ENCODE measurements at places on chromosomes 2 and 18.

DNA sequence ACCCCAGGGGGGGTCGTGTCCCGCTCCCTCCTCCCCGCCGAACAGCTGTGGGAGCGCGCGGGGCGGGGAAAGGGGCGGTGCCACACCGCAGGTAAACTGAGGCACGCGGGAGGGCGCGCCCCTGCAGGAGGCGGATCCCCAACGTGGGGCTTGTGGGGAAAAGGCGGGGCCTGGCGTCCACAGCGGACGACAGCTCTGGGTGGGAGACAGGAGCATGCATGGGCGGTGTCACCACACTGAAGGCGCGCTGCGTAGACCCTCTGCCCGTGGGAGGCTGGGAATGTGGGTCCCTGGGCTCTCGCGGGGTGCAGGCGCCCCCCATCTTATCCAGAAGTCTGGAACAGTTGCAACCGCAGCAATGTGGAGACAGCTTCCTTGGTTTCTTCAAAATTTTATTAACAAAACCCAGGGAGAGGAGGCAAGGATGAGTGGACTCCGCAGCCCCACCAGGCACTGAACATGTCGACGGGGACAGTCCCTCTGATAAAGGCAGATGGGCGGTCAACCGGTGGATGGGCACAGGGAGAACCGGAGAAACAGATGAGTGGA lies 723 bp upstream of the MBD1 start:
- DNase-seq = no peak

- DNase-seq = no peak
Observed at GRCh38 chr2:96315400-96316071, 9.6 kb upstream of the ITPRIPL1 start.

GRCh38 chr2:128465246-128466170 lies 146.8 kb upstream of the HS6ST1 start:
- DNase-seq = no peak

DNA sequence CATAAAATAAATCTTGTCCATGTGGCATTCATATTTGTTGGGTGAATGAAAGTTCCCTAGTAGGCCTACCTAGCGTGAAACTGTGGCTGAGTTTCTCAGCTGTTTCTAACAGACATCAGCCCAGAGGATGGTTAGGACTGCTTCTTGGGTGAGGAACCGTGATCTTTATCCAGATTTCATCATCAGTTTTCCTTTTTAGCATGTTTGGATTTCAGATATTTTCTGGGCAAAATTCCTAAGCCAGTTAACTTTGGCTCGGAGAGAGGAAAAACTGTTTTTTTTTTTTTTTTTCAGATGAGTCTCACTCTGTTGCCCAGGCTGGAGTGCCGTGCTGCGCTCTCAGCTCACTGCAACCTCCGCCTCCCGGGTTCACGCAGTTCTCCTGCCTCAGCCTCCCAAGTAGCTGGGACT lies 53.5 kb downstream of the DGKD start:
- no peak for DNase-seq

DNA sequence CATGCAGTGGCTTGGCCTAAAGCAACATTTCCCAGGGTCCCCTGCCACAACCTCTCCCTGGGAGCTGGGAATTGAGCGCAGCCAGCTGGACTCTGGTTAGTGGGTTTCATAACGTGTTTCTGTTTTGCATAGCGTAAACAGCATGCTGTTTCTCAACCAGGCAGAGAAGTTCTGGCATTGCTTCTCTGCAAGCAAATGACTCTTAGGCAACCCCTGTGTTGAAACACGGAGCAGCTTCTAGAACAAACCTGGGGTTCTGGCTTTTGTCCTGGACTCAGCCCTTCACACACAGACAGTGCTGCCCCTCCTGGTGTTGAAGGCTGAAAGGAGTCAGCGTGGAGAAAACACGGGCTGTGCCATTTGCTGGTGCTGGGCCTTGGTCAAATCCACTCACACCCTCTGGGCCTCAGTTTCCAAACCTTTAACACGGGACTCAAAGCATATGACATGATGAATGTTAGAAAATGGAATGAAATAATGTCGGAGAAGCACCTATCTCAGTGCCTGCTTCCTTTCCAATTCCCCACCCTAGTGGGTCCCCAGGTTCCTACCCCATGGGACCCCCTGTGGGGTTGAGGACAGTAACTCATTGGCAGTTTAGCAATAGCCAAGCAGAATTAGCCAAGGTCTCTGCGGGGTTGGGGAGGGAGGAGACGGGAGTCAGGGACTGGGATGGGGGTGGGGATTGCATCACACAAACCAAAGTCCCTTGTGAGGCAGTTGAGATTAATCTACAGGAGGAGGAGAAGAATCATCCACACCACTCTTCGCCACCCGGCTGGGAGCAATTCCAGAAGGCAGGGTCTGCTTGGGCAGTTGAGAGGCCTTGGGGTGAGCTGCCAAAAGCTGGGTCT lies 30.2 kb upstream of the IL1R2 start:
- DNase-seq = peak; percentile 82
